Kidney capillary endothelial cell (primary cell): ENCODE measurements at places on chromosomes 16 and 17.

- DNase-seq: no peak
These were observed 1152.0 kb upstream of the CDH8 start for GRCh38 chr16:63188086-63188771.

GRCh38 chr16:48378836-48379235 is 6.4 kb downstream of the SIAH1 start:
- DNase-seq: no peak

- no peak for DNase-seq
These were observed 2.5 kb upstream of the SALL1 start for GRCh38 chr16:51153577-51154031.

GRCh38 chr16:12680531-12680930 is 123.2 kb downstream of the CPPED1 start:
- no peak for DNase-seq

GRCh38 chr17:14940938-14941265 is 324.2 kb downstream of the PMP22 start:
- no peak for DNase-seq

GRCh38 chr17:14047591-14047990 is 21.7 kb upstream of the COX10 start:
- no peak for DNase-seq

DNA sequence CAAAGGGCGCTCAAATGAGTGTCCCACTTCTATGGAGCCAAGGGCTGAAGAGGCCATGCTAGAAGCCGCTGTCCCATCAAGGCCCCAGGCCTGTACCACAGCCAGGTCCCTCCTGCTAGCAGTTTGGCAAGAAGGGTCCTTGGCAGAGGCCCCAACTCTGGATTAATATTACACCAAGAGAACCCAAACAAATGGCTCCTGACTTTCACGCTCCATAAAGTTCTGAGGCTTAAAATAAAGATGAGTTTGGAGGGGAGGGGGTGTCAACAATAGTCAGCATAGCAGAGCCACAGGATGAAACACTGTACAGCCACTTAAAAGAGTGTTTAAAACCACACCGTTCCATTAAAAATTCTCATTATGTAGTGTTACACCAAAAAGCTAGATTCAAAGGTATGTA is 30.5 kb downstream of the CUEDC1 start:
- DNase-seq: no peak

DNA sequence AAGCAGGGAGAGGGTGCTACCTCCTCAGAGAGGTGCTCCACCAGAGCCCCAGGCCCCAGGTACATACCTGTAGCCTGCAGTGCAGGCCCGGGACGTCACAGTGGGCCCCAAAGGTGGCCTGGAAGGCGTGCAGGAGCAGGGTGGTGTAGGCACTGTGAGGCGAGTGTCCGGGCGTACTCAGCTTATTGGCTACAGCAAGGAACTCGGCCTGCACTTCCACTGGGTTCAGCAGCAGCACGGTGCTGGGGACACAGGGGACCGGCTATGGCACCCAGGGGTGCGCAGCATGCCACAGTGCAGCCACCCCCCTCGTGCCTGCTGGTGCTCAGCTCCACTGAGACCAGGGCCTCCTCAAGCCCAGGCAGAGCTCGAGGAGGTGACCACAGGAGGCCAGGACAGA is 23.2 kb upstream of the PIK3R6 start:
- no peak for DNase-seq

- no peak for DNase-seq
These were observed 103.6 kb downstream of the DNAH9 start for GRCh38 chr17:11701911-11702310.

DNA sequence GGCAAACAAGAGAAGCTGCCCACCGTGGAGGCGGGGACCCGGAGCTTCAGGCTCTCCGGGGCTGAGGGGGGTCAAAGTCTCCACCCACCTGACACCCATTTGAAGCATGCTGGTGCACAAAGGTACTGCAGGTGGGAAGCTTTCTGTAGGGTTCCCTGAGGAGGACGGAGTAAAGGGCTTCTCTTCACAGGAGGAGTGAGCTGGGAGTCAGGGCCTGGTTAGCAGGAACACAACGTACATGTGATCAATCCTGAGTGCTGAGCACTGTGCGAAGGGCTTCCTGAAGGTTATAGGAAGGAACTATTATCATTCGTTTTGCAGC is 252.9 kb upstream of the RPL38 start:
- no peak for DNase-seq

DNA sequence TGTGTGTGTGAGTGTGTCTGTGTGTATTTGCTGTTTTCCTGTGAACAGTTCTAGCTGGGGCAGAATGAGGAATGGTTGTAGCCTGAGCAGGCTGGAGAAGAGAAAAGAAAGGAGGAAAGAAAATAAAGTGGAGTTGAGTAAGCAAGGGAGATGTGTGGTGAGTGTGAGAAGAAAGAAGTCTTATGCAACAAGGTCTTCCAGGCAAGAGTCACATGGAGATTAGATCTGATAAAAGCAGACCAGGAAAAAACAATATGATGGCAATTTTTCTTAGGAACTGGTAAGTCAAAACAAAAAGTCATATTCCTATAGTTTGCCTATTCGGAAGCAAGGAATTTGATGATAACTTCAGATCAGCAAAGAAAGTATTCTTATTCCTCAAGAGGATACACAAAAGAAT is 125.0 kb downstream of the HS3ST3A1 start:
- no peak for DNase-seq

- DNase-seq: no peak
These were observed 14.4 kb downstream of the MMP15 start for GRCh38 chr16:58039829-58040495.

- no peak for DNase-seq
These were observed 49.6 kb upstream of the SIAH1 start for GRCh38 chr16:48434653-48435317.

- DNase-seq: no peak
These were observed 87.3 kb upstream of the TOB1 start for GRCh38 chr17:50953518-50953830.

DNA sequence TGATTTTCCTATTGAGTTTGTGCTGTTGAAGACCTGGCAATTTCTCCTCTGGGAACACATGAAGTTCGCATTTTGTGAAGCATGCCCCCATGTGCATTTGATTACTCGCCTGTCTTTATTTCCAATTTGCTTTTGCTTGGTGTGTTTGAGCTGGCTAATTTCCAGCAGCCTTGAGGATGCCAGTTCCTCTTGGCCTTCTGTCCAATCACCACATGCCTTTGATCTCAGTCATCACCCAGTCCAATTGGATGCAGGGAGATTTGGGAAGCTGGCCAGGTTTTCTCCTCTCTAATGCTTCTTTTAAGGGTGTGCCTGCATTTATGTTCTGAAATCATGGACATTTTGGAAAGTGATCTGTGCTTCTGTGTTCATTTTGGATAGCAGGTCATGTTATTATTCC is 3.8 kb upstream of the TMEM100 start:
- DNase-seq: no peak

DNA sequence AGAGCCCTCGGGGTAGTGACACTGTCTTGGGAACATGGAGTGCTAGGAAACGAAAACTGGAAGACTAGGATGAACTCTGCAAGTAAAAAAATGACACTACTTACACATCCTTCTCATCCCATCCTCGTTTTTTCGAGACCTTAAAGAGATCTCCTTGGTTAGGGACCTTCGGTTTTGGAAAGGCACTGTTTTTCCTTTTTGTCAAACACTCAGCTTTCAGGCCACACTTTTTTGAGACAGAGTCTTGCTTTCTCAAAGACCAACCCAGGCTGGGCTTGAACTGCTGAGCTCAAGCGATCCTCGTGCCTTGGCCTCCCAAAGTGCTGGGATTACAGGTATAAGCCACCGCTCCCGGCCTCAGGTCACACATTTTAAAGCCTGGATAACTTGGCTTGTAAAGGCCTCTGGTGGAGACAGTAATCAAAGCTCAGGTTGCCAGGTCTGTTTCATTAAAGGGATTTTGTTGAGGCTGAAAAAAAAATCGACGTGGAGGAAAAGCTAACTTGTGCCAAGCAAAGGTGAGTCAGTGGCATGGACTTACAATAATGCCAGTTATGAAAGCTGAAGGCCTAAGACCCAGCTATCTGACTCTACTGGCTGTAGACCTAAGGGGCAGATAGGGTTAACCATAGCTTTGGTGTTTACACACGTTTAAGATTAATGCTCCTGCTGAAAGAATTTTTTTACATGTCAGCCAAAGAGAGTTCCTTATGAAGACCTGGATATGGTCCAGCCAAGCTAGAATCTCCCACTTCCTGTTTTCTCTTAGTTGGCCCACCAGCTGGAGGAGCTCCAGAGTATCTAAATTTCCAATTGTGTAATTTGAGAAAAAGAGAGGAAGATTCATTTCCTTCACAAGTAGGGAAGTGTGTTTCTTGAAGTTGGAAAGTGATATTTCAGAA is 823 bp downstream of the NBR1 start:
- DNase-seq: peak; percentile 71

DNA sequence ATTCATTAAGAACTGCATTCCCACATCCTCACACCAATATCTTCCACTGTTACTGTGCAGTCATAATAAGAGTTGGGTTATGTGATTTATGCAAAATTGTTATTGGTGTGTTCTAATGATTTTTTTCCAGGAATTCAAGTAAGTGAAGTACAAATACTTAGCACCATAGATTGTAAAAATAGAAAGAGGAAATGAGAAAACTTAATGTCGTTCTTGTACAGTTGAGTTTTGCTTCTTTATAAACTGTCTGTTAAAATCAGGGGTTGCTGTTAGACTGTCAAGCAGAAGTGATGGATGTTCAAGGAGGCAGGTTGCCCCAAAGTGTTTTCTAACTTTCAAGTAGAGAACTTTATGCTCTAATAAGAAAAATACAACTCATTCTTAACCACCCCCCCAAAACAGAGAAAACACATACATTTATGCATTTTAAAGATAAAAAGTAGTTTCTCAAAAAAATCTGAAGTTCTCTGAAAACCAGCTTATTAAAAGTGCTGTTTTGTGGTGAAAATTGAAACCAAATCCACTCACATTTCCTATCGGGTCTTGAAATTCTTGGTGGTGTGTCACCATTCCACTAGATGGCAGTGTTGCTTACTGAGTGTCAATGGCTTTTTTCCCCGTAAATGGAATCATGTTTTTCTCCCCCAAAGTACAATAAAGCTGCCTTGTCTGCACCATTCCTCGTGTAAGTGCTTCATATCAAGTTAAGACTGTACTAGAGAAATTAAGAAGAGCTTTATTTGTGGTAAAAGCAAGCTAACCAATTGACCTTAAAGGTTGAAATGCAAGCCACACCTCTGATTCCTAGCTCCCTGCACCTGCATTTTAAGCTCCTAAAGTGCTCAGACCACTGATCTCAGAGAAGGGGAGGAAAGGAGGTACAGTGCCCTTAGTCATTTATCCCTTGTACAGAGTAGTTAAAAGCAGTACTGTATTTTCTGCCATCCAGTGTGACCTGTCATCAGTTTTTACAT is 4.7 kb upstream of the IGSF6 start:
- peak; percentile 67 for DNase-seq

- DNase-seq: no peak
These were observed 2.2 kb upstream of the CMIP start for GRCh38 chr16:81442220-81442915.

DNA sequence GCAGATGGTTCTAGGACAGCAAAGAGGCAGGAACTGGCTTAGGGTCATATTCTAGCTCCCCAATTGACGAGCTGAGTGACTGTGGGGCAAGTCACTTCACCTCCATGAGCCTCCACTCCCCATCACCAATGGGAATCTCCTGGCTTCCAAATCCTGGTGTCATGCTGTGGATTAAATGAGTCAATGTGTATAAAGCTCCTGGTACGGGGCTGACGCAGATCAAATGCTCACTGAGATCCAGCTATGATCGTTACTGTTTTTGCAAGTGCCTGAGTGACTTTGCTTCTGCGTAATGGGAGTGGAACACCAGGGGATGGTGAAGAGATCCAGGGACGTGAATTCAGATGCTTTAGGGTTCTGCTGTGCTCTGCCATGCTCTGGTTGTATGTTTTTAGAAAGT is 2.4 kb downstream of the SEC14L5 start:
- DNase-seq: no peak

GRCh38 chr16:65861131-65861731 is 505.3 kb upstream of the CDH5 start:
- DNase-seq: no peak

DNA sequence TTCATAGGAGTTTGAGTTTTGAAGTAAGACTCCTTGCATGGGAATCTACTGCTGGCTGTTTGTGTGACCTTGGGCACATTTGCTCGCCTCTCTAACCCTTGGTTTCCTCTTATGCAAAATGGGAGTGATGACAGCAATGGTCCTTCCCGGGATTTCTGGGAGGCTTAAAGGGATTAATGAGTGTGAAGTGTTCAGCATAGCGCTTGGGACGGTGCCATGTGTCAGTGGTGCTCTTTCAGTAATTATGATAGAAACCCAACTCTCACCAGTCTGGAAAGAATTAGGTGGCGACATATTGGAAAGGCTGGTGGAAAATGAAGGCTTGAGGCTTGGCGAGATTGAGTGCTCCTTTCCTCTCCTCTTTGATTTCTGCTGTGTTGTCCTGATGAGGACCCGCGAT is 429.2 kb upstream of the EEF2KMT start:
- DNase-seq: no peak

- no peak for DNase-seq
These were observed 127.7 kb upstream of the GSE1 start for GRCh38 chr16:85485379-85485778.

GRCh38 chr17:73911726-73912372 is 267.6 kb upstream of the SDK2 start:
- DNase-seq: no peak

DNA sequence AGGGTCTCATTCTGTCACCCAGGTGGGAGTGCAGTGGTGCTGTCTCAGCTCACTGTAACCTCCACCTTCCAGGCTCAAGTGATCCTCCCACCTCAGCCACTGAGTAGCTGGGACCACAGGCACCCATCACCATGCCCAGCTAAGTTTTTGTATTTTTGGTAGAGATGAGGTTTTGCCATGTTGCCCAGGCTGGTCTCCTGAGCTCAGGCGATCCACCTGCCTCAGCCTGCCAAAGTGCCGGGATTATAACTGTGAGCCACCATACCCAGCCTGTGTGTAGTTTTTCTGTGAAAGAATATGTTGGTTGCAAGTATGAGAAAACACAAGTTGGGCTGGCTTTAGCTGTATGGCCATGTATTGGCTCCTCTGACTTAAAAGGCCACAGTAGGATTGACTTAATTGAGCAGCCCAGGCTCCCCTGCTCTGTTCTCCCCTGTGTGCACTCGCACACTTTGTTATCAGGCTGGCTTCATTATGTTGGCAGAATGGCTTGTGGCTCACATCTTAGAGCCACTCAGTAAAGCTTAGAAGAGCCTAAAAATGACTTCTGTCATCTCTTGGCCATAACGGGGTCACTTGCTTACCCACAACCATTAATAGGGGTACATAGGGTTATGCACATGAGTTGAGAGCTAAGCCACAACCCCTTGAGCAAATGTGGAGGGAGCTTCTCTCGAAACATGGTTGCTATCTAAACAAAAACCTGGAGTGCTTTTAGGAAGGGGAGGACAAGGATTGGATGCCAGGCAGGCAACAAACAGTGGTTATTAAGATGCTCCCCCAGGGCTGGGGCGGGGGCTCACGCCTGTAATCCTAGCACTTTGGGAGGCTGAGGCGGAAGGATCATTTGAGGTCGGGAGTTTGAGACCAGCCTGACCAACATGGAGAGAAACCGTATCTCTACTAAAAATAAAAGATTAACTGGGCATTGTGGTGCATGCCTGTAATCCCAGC is 6.1 kb downstream of the HAPSTR1 start:
- DNase-seq: no peak
